ENCODE measurements at places on chromosomes 3 and 15. TPM values are rescaled to one million over a fixed set of nuclear protein-coding genes. Genes with fewer than 3 reads are reported as not detected.

The MED12L gene
- polyA plus RNA-seq, result 0.18 TPM

The TIMP4 gene
- polyA plus RNA-seq, result not detected

The CHD2 gene
- 77.7 TPM for polyA plus RNA-seq

The MON1A gene
- polyA plus RNA-seq, result 24.0 TPM

The ITPKA gene
- not detected for polyA plus RNA-seq

The SSR3 gene
- 93.9 TPM for polyA plus RNA-seq

DNA sequence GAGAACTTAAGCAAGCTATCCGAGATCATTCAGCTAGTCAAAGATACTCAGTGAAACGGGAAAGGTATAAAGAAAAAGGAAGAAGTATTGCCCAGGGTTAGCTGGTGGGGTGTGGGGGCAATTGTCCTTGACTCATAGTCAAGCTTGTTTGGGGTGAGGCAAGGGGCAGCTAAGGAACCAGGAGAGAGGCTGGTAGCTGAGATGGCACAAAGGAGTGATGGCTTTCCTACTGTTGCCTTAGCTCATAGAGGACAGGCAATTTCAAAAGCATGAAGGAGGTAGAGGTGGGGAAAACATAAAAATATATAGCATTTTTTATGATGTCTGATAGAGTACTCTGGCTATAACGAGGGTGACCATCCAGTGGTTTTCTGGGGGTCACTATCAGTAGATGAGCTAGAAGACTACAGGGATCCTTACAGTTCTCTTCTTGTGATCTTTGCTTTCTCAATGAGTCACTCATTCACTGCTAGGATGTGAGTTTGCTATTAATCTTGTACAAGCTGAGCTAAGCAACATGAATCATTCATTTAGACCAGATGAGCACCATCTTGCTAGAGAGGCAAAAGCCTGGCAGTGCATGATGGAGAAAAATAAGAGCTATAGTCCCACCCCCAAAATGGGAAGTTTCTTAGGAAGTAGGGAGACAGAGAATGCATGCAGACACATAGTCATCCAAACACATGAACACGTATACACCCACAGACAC lies 207.1 kb upstream of the PFN2 start:
- peaks cover 2% of the 10 kb centered on the region for H3K27me3 ChIP-seq
- no peaks in the 10 kb centered on the region for H3K4me1 ChIP-seq
- H3K27ac ChIP-seq, result no peak overlapping the region

GRCh38 chr15:28086175-28086703 lies 12.9 kb downstream of the OCA2 start:
- peaks cover 10% of the 10 kb centered on the region for H3K4me1 ChIP-seq
- peak; percentile 50 for DNase-seq
- peaks cover 11% of the 10 kb centered on the region for H3K36me3 ChIP-seq

DNA sequence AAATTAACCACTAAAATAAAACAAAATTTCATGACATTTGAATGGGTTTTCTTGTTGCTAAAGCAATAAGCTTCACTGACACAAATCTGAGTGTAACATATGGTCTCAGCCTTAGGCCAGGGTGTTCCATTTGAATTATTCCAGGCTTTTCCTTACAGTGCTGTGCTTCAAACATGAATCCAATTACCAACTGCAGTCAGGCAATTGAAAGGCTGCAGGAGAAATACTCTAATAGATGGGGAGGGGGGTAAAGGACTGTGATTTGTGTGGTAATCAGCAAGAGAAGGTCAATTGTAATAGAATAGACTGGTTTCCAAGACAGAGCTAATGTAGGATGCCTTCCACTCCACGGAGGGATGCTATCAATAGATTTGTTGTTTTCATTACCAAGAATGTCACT lies 466.7 kb downstream of the C3orf38 start:
- no peaks in the 10 kb centered on the region for H3K27me3 ChIP-seq
- no peak overlapping the region for H3K4me3 ChIP-seq
- H3K4me1 ChIP-seq, result no peaks in the 10 kb centered on the region
- no peak overlapping the region for H3K27ac ChIP-seq
- H3K36me3 ChIP-seq, result no peaks in the 10 kb centered on the region
- no peak for DNase-seq

GRCh38 chr15:85354461-85354860 lies 25.9 kb upstream of the AKAP13 start:
- H3K36me3 ChIP-seq, result no peaks in the 10 kb centered on the region
- no peak overlapping the region for H3K27ac ChIP-seq
- no peak for DNase-seq
- H3K4me1 ChIP-seq, result no peaks in the 10 kb centered on the region

DNA sequence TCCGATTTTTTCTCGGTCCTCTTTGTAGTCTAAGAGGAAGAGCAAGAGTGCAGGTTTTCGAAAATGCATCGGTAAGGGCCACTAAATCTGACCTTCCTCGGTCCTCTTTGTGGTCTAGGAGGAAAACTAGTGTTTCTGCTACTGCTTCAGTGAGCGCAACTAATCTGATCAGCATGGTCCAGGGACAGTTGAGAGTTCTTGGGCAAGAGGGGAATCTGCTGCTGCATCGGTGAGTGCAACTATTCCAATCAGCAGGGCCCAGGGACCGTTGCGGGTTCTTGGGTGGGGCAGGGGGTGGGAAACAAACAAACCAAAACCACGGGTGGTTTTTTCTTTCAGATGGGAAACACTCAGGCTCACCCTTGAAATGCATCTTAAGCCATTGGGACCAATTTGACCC lies 10.5 kb upstream of the OSBPL11 start:
- no peak for DNase-seq
- H3K27me3 ChIP-seq, result no peaks in the 10 kb centered on the region
- peaks cover 7% of the 10 kb centered on the region for H3K4me1 ChIP-seq
- no peak overlapping the region for H3K4me3 ChIP-seq

- no peak for DNase-seq
- H3K36me3 ChIP-seq, result no peaks in the 10 kb centered on the region
- no peak overlapping the region for H3K4me3 ChIP-seq
These were observed 158.6 kb upstream of the KBTBD8 start for GRCh38 chr3:66839508-66839907.

- H3K27ac ChIP-seq, result no peak overlapping the region
- H3K4me3 ChIP-seq, result no peak overlapping the region
- no peaks in the 10 kb centered on the region for H3K4me1 ChIP-seq
These were observed 53.5 kb downstream of the RUBCN start for GRCh38 chr3:197683191-197683590.

- peak; percentile 59 for DNase-seq
- H3K27ac ChIP-seq, result peak overlapping the region; percentile 97
- H3K27me3 ChIP-seq, result peaks cover 16% of the 10 kb centered on the region
- H3K4me3 ChIP-seq, result peak overlapping the region; percentile 66
- peaks cover 68% of the 10 kb centered on the region for H3K4me1 ChIP-seq
These were observed 29.6 kb downstream of the CPOX start for GRCh38 chr3:98563661-98564281.

GRCh38 chr3:102400142-102400541 lies 34.7 kb upstream of the ZPLD1 start:
- no peaks in the 10 kb centered on the region for H3K27me3 ChIP-seq
- no peaks in the 10 kb centered on the region for H3K4me1 ChIP-seq
- no peaks in the 10 kb centered on the region for H3K36me3 ChIP-seq
- H3K4me3 ChIP-seq, result no peak overlapping the region
- no peak overlapping the region for H3K27ac ChIP-seq

GRCh38 chr3:197064771-197065170 lies 35.2 kb upstream of the MELTF start:
- no peak overlapping the region for H3K4me3 ChIP-seq
- peaks cover 32% of the 10 kb centered on the region for H3K36me3 ChIP-seq
- H3K27ac ChIP-seq, result no peak overlapping the region

DNA sequence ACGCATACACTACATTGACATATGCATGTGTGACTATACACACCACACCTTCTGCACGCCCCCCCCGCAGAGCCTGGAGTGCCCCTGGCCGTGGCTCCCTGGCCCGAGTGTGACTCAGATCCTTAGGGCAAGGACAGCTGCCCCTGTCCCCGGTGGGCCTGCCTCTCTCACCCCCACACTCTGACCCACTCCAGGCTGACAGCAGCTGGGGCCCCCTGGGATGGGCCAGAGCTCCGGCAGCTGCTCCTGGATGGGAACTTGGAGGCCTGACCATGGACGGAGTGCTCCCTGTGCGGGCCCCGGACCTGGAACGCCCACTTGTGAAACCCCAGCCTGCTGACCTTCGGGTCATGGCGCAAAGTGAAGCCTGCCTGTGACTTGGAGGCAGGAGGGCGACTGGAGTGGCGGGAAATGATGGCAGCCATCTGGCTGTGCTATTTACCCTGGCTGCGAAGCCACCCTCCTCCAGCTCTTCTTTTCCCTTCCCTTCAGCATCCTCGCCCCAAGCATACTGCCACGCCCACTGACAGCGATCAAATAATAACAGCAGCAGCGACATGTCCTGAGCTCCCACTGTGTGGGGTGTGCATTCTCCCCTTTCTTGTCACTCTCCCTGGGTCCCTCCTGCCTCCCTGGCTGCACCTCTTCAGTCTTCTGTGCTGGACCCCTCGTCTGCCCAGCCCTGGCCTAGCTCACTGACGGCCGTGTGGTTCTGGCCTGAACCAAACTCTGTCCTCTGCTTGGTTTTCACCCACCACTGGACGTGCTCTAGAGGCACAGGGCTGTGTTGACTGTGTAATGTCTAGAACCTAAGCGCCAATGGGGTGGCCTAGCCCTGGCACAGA lies 90.7 kb upstream of the MEF2A start:
- H3K36me3 ChIP-seq, result no peaks in the 10 kb centered on the region
- H3K4me1 ChIP-seq, result peaks cover 4% of the 10 kb centered on the region
- DNase-seq, result no peak
- no peak overlapping the region for H3K27ac ChIP-seq

DNA sequence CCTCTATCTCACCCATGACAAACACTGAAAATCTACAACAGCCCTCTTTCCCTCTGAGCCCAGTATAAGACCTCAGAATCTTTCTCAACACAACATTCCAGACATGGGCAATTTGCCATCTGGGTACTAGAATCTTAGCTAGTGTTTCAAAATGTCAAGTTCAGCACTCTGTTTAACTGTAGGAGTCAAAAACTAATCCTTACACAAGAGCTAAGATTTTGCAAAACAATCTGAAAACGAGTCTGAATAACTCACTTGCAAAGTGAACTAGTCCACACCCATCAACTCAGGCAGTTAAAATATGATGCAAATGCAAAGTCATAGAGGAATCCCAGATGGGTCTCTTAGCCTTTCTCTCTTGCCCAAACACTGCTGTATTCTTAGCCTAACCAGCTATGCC lies 67.8 kb downstream of the GPR176 start:
- peaks cover 4% of the 10 kb centered on the region for H3K27me3 ChIP-seq
- no peak for DNase-seq
- no peaks in the 10 kb centered on the region for H3K36me3 ChIP-seq
- no peak overlapping the region for H3K4me3 ChIP-seq

GRCh38 chr15:64024172-64025050 lies 21.9 kb downstream of the DAPK2 start:
- peaks cover 2% of the 10 kb centered on the region for H3K27me3 ChIP-seq
- no peaks in the 10 kb centered on the region for H3K36me3 ChIP-seq
- H3K27ac ChIP-seq, result no peak overlapping the region
- no peak for DNase-seq
- no peaks in the 10 kb centered on the region for H3K4me1 ChIP-seq

GRCh38 chr3:58839964-58840363 lies 173.4 kb upstream of the FAM3D start:
- no peak for DNase-seq
- H3K27me3 ChIP-seq, result no peaks in the 10 kb centered on the region
- H3K27ac ChIP-seq, result no peak overlapping the region
- no peaks in the 10 kb centered on the region for H3K4me1 ChIP-seq

- DNase-seq, result no peak
- no peaks in the 10 kb centered on the region for H3K4me1 ChIP-seq
- H3K27me3 ChIP-seq, result peaks cover 4% of the 10 kb centered on the region
- H3K27ac ChIP-seq, result no peak overlapping the region
- no peaks in the 10 kb centered on the region for H3K36me3 ChIP-seq
These were observed 280.9 kb upstream of the KCNMB2 start for GRCh38 chr3:178255315-178255714.

GRCh38 chr3:41112466-41112865 lies 86.8 kb upstream of the CTNNB1 start:
- no peaks in the 10 kb centered on the region for H3K36me3 ChIP-seq
- peaks cover 11% of the 10 kb centered on the region for H3K4me1 ChIP-seq
- no peak overlapping the region for H3K27ac ChIP-seq

- H3K27me3 ChIP-seq, result no peaks in the 10 kb centered on the region
- peaks cover 11% of the 10 kb centered on the region for H3K36me3 ChIP-seq
These were observed 14.3 kb downstream of the TGFBR2 start for GRCh38 chr3:30620402-30621360.

- H3K36me3 ChIP-seq, result no peaks in the 10 kb centered on the region
- H3K27me3 ChIP-seq, result peaks cover 26% of the 10 kb centered on the region
- no peak for DNase-seq
- no peak overlapping the region for H3K27ac ChIP-seq
- H3K4me3 ChIP-seq, result no peak overlapping the region
- no peaks in the 10 kb centered on the region for H3K4me1 ChIP-seq
These were observed 16.7 kb upstream of the TBC1D21 start for GRCh38 chr15:73856458-73857192.

DNA sequence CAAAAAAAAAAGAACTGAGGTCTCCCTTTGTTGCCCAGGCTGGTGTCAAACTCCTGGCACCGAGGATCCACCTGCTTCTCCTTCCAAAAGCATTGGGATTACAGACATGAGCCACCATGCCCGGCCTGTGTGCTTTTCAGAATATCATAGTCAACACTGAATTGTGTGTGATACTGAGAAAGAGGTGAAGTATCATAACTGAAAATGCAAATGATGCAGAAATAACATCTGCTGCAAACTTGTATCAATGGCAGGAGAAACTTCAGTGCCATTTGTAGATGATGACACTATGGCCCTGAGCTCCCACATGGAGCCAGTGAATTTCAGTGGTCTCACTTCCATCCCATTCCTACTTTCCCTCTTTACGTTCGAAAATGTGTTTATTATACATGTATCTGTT lies 21.9 kb downstream of the IL12A start:
- H3K27me3 ChIP-seq, result no peaks in the 10 kb centered on the region
- H3K27ac ChIP-seq, result no peak overlapping the region
- no peaks in the 10 kb centered on the region for H3K36me3 ChIP-seq
- peaks cover 5% of the 10 kb centered on the region for H3K4me1 ChIP-seq

DNA sequence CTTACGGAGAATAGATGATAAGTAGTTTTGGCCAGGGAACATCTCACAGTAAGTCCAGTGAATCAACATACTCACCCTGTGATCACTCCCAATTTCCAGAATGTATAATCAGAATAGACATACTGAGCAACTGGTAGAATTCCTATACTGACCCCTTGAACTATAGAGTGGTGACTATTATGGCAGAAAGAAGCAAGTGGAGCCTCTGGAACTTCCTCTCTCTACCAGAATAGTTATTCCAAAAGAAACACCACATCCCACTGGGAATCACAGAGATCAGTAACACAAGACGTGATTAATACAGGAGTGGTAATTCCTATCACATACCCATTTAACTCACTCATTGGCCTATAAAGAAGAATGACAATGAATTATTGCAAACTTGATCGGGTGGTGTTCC lies 50.1 kb upstream of the TRIM42 start:
- no peaks in the 10 kb centered on the region for H3K36me3 ChIP-seq
- H3K4me1 ChIP-seq, result no peaks in the 10 kb centered on the region
- H3K4me3 ChIP-seq, result no peak overlapping the region
- H3K27me3 ChIP-seq, result no peaks in the 10 kb centered on the region
- H3K27ac ChIP-seq, result no peak overlapping the region

- H3K27me3 ChIP-seq, result peaks cover 3% of the 10 kb centered on the region
- no peak for DNase-seq
- H3K36me3 ChIP-seq, result no peaks in the 10 kb centered on the region
- no peaks in the 10 kb centered on the region for H3K4me1 ChIP-seq
- no peak overlapping the region for H3K27ac ChIP-seq
These were observed 22.7 kb upstream of the ZNF639 start for GRCh38 chr3:179299999-179300613.

GRCh38 chr3:138213398-138214085 lies 26.4 kb downstream of the ARMC8 start:
- H3K4me1 ChIP-seq, result peaks cover 52% of the 10 kb centered on the region
- no peaks in the 10 kb centered on the region for H3K27me3 ChIP-seq
- H3K4me3 ChIP-seq, result no peak overlapping the region
- no peak overlapping the region for H3K27ac ChIP-seq
- no peaks in the 10 kb centered on the region for H3K36me3 ChIP-seq

All from immature natural killer cell (primary cell).